ENCODE measurements at places on chromosomes 2 and 18.

DNA sequence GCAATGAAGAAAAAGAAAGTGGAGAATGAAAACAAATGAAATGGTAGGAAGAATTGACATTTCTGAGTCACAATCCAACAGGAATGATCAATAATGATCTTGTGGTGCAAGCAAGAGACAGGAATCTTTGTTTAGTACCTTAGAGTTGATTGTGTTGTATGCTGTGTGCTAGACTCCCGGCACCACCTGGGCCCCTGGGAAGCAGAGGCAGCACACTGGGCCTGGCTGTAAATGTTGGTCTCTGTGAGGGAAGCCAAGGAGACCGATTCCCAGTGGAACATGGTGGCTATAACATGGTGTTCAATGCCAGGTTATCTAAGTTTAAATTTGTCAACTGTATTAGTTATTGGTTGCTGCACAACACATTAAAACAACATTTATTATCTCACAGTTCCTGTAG, 9.8 kb upstream of the CWC22 start:
- no peak overlapping the region for H3K27ac ChIP-seq
- H3K27me3 ChIP-seq = no peaks in the 10 kb centered on the region
- H3K4me3 ChIP-seq = no peak overlapping the region
- H3K4me1 ChIP-seq = no peaks in the 10 kb centered on the region

DNA sequence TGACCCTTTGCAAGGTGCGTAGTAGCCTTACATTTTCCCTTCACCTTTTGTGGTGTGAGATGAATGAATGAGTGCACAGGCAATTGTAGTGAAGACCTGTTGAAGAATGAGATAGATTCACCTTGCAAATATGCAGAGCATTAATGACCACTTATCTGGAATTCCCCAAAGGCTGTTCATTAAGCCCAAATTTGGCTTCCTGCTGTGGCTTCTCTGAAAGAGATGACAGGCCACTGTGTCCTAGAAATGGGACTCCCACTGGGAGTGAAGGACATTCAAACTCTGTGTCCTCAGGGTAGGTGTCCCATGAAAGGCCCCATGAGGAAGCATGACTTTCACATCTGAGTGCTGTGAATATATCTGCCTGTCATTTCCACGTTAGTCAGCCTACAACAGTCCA, 1821.8 kb upstream of the PIK3C3 start:
- H3K4me3 ChIP-seq = no peak overlapping the region
- no peaks in the 10 kb centered on the region for H3K27me3 ChIP-seq
- no peak for DNase-seq
- H3K36me3 ChIP-seq = no peaks in the 10 kb centered on the region
- H3K4me1 ChIP-seq = no peaks in the 10 kb centered on the region

GRCh38 chr2:98334439-98335078, 11.7 kb upstream of the CNGA3 start:
- H3K4me3 ChIP-seq = no peak overlapping the region
- DNase-seq = no peak
- no peaks in the 10 kb centered on the region for H3K4me1 ChIP-seq

GRCh38 chr2:107592280-107592624, 234.4 kb upstream of the RGPD4 start:
- DNase-seq = no peak
- no peak overlapping the region for H3K27ac ChIP-seq
- H3K4me3 ChIP-seq = no peak overlapping the region
- H3K4me1 ChIP-seq = no peaks in the 10 kb centered on the region
- no peaks in the 10 kb centered on the region for H3K27me3 ChIP-seq

GRCh38 chr2:3223080-3223923, 154.3 kb downstream of the EIPR1 start:
- no peak overlapping the region for H3K4me3 ChIP-seq
- H3K27me3 ChIP-seq = no peaks in the 10 kb centered on the region
- no peaks in the 10 kb centered on the region for H3K4me1 ChIP-seq
- no peak for DNase-seq
